ENCODE measurements at places on chromosomes 6 and 20.

- DNase-seq, result no peak
These were observed 42.1 kb downstream of the SMAP1 start for GRCh38 chr6:70709826-70710225.

DNA sequence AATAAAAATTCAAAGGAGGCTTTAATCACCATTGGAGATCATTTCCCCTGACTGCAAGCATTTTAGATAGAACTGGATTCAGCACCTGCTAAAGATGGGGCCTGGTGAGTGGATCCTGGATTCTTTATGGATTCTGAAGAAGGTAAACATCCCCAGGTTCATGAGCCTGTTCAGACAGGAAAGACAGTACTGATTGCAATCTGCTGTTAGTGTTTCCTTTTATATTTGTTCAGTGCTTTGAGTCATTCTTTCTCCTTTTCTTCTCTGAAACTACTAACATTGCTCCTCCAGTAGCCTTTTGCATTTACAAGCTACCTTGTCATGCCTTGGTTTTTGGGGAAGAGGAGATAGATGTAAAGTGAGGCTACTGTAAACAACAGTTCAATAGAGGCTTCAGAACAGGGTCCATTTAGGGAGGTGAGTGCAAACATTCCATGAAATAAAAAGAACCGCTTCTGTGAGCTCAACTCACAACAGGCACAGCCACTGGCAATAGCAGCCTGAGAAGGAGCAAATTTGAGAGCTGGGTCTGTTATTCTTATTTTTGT lies 66.4 kb upstream of the PRL start:
- no peak for DNase-seq

DNA sequence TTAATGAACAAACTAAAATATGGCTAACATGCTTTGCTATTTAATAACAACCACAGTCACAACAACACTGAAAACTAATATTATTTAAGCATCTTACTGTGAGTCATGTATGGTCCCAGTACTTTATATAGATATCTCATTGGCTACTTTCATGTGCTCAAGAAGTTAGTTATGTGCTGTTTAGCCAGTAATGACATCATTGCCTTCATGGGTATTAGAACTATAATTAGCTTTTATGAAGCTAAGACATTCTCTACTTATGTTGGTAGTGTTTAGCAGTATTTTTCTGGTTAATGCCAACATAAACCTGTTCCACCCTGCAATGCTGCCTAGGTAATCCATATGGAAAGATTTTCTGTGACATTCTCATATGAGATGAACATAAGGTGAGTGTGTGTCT lies 56.1 kb downstream of the ADGRG6 start:
- no peak for DNase-seq

DNA sequence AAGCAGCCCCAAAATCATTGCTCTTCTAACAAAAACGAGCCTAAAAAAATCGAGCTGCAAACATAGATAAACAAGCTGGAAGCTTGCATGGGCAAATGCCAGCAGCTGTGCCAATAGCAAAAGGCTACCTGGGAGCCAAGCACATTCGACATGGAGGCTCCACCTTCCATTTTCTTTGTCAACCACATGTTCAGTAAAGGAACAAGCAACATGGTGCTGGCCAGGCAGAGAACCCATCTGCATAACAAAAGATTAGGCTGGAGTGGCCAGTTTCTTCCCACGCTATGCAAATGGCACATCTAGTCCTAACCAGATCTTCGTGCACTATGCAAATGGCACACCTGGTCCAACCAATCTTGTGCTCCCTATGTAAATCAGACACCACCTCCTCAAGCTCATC lies 110.5 kb downstream of the KIF16B start:
- DNase-seq, result no peak

DNA sequence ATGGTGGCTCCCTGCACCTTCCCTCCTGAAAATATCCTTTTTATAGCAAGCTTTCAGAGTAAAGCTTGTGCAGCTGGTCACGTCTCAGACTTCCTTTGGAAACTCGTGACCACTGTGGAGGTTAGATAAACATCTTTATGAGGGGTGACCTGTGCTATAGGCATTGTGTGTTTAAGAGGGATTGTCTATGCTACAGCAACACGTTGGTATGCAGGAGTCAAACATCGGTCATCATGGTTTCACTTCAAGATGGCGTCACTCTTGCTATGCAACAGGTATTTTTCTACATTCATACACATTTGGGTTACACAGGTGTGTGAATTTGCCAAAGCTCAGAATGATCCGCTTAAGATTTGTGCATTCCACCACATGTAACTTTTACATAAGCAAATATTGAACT lies 14.6 kb upstream of the BLCAP start:
- no peak for DNase-seq

- DNase-seq, result peak; percentile 23
These were observed 88.8 kb upstream of the NFATC2 start for GRCh38 chr20:51631011-51631950.

- DNase-seq, result no peak
These were observed 503.7 kb downstream of the KIF16B start for GRCh38 chr20:16069389-16070010.

DNA sequence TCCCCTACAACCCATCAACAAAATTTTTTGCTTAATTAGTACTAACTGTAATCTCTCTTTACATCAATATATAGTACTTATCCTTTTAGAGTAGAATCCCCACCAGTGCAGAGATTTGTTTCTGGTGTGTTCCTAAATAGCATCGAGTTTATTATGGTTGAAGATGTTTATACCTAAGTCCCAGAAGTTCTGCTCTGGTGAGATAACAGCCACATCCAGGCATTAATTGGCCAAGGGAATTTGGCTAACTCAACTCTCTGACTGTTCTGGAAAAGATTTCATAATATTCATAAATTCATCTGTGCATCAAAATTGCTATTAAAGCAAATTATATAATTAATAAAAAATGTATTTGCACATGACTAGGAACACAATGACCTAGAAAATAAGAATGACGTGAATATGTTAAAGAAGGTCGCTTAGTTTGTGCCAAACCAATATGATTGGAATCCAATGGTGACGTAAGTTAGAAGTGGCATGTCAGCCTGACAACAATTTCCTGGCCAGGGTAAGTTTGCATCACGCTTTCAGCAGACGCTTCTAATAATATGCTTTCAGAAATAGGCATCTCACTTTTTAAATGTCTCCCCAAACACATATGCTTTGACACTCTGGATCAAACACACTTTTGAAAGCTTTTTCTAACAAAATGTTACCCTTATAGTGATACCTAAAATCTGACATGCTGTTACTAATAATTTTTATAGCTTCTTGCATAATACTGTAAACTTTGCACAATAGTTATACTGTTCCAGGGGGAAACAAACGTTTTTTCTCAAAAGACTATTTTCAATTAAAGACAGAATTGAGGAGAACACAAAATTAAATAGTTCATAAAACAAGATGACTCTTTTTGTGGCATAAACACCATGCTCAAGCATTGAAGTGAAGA lies 236.7 kb downstream of the TENT5A start:
- no peak for DNase-seq

DNA sequence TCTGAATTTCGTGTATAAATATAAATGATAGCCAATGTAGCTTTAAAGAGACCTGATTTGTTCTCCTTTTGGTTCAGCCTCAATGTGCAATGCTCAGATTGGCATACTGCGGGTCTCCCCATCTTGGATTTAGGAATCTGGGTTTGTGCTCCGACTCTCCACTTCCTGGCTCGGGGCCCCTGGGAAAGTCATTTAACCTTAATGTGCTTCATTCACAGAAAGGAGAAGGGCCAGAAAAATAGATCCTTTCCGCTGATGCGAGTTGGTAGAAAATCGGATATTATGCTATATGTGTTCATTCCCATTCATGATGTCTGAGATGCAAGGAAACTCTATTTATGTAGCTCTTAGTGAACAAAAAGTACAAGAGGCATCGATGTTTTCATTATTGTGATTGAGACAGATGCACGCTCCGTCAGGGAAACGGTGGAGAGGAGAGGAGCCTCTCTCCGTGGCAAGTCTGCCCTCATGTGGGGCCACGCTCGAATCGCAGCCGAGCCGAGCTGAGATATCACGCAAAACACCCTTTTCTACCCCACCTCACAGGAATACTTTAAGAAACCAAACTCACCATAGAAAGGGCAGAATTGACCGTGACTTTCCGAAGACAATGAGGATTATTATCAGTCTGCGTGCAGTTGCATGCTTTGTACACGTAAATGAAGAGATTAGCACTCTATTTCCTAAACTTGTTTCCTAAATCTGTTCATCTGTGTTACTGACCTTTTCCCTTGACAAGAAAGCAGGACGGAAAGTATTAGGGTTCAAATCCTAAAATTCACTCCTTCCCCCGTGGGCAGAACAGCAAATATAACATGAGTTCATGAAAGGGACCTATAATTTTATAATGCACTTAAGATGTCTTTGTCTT lies 136.6 kb downstream of the COL9A1 start:
- peak; percentile 20 for DNase-seq

DNA sequence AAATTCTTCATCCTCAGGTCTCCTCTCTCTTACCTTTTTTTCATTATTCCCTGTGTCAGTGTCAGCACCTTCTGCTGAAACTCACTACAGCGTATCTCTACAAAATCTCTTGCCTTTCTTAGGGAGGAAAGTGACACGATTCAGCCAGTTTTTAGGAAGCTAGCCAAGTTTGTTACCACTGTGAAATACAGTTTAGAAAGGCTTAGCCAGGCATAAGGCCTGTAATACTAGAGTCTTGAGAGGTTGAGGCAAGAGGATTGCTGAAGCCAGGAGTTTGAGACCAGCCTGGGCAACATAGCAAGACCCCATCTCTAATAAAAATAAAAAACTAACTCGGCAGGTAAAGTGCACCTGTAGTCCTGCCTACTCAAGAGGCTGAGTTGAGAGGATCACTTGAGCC lies 16.7 kb downstream of the TAB2 start:
- DNase-seq, result no peak

DNA sequence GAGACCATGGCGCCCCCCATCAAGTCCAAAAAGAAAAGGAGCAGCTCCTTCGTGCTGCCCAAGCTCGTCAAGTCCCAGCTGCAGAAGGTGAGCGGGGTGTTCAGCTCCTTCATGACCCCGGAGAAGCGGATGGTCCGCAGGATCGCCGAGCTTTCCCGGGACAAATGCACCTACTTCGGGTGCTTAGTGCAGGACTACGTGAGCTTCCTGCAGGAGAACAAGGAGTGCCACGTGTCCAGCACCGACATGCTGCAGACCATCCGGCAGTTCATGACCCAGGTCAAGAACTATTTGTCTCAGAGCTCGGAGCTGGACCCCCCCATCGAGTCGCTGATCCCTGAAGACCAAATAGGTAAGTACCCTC lies 41.7 kb upstream of the NAA20 start:
- DNase-seq, result no peak

GRCh38 chr6:118324116-118324515 lies 224.0 kb upstream of the PLN start:
- DNase-seq, result no peak

GRCh38 chr6:92404281-92404680 lies 1015.1 kb downstream of the EPHA7 start:
- no peak for DNase-seq

DNA sequence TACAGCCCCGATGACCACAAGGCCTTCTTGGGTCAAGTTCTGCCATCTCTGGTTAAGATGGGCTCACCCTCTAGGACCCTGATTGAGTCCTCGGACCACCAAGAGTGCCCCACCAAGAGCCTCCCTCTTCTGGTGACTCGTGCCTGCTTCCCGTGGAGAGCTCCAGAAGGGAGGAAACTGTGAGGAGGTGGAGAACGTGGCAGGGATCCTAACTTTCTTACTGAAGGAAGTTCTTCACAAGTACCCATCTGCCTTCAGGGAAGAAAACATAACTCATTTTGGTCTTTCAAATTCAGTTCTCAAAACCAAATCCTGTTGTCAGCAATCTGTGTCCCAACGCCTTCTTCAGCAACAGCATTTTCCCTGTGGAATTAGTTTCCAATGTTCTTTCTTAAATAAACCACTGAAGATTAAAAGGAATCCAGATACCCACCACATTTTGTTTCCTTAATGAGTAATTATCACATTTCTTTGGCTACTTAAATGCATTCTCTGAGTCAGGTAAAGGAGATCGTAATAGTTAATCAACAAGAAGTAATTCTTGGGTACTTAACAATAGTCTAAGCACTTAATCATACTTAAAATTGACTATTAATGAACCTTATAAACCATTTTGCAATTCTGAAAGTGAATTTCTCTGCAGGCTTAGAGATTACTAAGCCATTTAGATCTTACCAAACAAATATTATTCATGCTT lies 185.8 kb upstream of the SGK1 start:
- no peak for DNase-seq

DNA sequence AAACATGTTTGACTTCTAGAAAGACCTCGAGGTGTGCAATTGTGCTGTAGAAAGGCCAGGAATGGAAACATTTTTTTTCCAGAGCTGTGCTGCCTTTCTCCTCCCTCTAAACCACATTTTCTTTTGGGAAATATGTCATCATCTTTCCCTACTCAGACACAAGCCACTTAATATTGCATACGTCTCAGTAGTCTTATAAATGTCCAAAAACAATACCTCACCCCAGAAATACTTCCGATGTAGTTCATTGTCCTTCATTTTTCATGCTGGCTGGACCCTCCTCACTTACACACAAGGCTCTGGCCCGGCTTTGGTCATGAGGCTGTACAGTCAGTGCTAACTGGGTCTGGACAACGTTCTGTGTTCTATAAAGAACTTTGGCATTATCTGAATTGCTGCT lies 126.4 kb downstream of the SCML4 start:
- no peak for DNase-seq

GRCh38 chr20:51803148-51803854 lies 980 bp upstream of the SALL4 start:
- DNase-seq, result no peak

DNA sequence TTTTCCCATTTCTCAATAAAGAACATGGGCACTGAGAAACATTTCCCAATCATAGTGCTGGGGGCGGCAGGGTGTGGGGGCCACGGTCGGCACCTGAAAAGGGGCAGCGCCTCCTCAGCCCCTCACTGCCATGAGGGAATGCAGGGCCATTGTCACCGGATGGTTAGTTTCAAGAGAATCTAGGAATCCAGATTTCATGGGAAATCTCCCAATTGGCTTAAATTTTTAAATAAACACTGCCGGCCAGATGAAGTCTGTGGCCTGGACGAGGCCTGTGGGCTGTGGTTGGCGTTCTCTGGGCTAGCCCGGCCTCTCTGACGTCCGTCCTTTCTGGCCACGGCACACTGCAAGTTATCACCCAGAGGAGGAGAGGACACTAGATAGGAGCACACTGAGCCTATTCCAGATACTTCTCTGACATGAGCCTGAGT lies 25.6 kb downstream of the MANBAL start:
- DNase-seq, result no peak

GRCh38 chr6:14038467-14039437 lies 78.8 kb upstream of the CD83 start:
- no peak for DNase-seq

- no peak for DNase-seq
These were observed 195.1 kb downstream of the EDN1 start for GRCh38 chr6:12485226-12485764.

- no peak for DNase-seq
These were observed 35.7 kb upstream of the SNRPB2 start for GRCh38 chr20:16694161-16694560.

Measured in stimulated activated CD8-positive, alpha-beta memory T cell treated with anti-CD3 and anti-CD28 coated beads, Interleukin-2, amount 100 ng/mL, for 48 hours (primary cell).